ENCODE measurements at places on chromosomes 1 and 21.

GRCh38 chr21:25732091-25732760, 2.5 kb downstream of the ATP5PF start:
- no peak for DNase-seq

DNA sequence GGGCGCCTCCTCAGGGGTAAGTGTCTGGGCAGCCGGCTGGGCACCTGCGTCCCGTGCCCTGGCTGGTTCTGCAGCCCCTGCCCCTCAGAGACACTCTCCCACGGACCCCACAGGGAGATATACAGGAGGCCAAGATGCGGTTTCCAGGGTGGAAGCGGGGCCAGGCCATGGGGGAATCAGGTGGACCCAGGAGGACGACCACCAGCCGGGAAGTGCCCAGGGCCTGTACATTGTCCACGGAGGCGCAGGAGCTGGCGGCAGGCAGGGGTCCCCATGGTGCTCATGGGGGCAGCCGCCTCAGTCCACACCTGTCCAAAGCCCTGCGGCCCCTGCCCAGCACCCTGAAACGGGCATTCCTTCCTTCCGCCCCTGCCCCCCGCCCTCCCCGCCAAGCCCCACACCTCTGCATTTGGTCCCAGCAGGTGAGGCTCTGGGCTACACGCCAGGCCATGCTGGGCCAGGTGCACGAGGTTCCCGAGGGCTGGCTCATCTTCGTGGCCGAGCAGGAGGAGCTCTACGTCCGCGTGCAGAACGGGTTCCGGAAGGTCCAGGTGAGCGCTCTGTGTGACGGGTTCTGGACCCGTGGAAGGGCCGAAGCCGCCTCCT, 36.7 kb downstream of the SLC19A1 start:
- DNase-seq: no peak

GRCh38 chr1:218401998-218402785, 57.1 kb downstream of the TGFB2 start:
- DNase-seq: no peak

- no peak for DNase-seq
Measured at GRCh38 chr1:81949421-81949820, 148.7 kb downstream of the ADGRL2 start.

- no peak for DNase-seq
Measured at GRCh38 chr1:107499139-107499744, 358.4 kb downstream of the NTNG1 start.

DNA sequence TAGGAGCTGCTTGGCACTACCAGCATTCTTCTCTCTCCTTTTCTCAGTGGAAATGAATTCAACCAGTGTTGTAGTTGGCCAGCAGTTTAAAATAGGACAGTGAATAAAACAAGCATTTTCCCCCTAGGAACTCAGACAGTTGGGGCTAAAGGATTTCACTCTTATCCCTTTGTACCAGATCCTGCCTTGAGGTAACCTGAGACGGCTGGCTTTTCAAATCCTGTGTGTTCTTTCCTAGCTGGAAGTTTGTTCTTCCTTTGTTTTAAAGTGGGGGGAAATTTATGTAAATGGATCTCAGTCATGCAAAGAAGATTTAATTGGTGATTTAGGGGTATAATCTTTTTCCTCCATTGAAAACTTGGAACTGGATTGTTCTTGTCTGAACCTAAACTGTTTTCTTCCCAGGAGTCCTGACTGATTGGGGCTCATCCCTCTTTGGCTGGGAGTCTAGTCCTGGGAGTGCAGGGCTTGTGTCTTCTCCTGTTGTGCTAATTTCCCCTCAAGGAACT, 23.3 kb downstream of the ZP4 start:
- DNase-seq: no peak

- DNase-seq: no peak
Measured at GRCh38 chr1:230356190-230356589, 69.9 kb downstream of the PGBD5 start.

DNA sequence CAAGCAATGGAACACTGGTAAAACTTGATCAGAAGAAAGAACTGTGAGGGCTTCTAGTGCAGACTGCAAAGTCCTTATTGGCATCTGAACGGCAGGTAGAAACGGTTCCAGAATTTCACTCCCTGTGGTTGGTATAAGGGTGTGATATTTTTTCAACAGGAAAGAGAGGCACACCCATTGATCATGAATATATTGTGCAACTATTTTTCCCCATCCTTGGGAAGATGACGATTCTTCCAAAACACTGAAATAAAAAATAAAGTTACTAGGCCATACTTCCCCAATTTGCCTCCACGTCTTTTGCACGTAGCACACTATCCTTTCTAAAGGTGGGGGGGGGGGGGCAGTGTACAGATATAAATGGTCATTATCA, 49.6 kb downstream of the TARBP1 start:
- no peak for DNase-seq
